AG09319 (cell line): ENCODE measurements at places on chromosomes 5 and 9.

DNA sequence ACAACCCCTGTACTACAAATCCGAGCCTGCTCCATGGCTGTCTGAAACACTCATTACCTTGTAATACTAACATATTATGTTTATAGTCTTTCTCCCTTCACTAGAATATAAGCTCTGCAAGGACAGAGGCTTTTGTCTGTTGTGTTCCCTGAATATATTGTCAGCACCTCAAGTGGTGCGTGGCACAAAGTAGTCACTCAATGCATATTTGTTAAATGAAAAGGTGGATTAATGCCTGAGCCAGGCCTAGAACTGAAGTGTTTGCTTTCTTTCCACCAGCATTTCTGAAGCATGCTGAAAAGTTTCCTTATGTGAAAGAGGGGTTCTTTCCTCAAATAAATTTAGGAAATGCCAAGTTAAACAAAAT is 36.3 kb downstream of the ELL2 start:
- DNase-seq = no peak

DNA sequence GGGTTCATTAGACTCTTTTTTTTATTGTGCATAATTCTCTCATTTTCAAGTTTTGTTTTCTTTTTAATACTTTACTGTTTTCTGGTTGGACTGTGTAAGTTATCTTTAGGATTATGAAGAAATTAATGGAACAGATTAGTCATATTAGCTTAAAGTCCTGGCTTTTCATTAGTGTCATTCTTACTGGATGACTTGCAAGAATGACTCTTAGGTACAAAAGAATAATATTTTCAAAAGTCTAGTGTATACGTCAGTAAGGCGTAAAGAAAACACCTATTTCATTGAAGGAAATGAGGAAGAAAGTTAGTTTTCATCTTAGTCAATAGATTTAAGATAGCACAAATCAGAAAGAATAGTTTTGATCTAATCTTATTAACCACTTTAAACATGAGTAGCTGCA is 20.4 kb downstream of the UHRF2 start:
- DNase-seq = no peak

- DNase-seq = no peak
Observed at GRCh38 chr9:127973169-127974000, 7.4 kb downstream of the EEIG1 start.

- DNase-seq = no peak
Observed at GRCh38 chr5:65395526-65396155, 86.1 kb downstream of the ADAMTS6 start.

DNA sequence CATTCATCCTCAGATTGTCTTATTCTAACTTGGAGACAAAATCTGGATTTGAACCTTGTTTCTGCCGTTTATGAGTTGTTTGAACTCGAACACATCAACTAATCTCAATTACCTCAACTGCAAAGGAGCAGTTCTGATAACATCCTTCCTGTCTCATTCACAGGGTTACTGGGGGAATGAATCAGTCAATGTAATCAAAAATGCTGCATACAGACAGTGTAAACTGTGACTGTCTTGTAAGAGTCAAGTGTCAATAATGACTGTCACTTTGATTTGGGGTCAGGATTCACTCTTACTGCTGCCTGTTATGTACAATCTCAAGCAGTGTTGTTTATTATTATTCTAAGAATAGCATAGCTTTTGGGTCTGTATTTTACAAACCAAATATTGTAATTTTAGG is 273.8 kb downstream of the DOCK8 start:
- DNase-seq = no peak

GRCh38 chr9:2465921-2466460 is 155.6 kb upstream of the VLDLR start:
- no peak for DNase-seq

DNA sequence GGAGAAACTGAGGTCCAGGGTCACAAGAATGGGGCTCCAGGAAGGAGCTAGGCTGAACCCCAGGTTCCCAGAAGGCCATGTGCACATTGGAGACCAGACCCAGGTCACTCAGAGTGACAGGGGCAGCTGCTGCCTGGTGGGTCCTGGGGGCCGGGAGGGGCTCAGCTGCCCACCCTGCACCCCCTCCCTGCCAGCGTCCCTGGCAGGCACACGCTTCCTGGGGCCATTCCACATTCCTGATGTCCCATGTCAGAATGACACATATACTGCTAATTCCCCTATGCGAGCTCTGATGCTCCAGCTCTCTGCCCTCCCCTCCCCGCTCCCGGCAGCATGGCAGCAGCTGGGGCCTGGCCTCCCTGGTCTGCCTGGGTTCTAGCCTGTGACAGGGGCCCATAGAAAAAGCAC is 14.0 kb downstream of the FGFR4 start:
- no peak for DNase-seq

- no peak for DNase-seq
Observed at GRCh38 chr9:132162764-132163456, 1.1 kb downstream of the NTNG2 start.

- DNase-seq = peak; percentile 49
Observed at GRCh38 chr9:77764894-77765780, 117.0 kb upstream of the GNA14 start.

DNA sequence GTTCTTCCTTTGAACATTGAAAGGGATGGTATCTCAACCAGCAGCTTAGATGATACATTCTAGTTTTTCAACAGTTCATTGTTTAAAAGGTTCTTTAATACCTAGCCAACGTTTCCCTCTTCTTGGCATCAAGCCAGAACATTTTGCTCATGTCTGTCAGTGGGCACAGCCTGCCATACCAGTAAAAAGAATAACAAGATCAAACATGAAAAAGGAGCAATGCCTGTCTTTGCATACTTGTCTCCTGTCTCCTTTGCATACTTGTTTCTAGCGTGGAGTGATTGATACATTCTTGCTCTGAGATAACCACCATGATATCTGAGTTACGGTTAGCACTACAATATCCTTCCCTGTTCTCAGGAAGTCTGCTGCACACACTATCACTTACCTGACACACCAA is 248.6 kb upstream of the DAPK1 start:
- DNase-seq = no peak

- DNase-seq = no peak
Observed at GRCh38 chr5:179906795-179907555, 722 bp downstream of the TBC1D9B start.

- DNase-seq = no peak
Observed at GRCh38 chr5:43567967-43568366, 11.1 kb upstream of the PAIP1 start.
